Amygdala (tissue), 56 donors: ENCODE measurements at places on chromosomes 13 and 19.

DNA sequence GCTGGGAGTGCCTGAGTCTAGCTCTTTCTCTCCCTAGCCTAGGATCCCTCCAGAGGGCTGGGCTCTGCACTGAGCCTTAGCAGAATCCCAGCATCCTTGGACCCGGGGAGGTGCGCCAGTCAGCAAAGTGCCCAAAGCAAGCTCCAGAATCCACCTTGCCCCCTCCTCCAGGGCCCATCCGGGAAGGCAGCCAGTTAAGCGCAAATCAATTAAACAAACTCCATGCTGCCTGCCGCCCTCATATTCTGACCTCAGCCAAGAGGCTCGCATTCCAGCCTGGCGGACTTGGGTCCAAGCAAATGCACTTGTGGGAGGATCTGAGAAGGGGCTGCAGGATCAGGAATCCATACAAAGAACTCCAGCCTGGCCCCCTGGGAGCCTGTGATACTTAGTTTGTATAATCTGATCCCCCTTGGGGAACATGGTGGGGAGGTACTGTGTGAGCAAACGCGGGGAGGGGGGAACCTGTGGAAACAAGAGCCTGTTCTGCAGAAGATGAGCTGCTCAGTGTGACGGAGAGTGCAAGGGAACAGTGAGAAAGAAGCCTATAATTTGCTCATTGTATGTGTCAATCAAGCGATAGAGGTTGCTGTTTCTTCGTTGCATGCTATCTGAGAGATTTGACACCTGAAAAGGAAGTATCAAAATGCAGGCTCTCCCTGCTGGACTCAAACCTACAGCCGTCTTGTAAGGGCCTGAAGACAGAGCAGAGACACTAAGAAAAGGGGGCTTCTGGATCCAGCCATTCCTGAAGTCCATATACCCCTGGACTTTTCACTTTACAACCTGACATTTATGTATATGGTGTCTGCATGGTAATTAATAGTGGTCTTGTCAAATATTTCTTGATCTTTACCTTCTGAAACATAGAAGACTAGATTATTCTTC is 29.4 kb downstream of the ZNRF4 start:
- no peak for DNase-seq

- no peak for DNase-seq
Observed at GRCh38 chr13:94822356-94822755, 110.0 kb upstream of the SOX21 start.

DNA sequence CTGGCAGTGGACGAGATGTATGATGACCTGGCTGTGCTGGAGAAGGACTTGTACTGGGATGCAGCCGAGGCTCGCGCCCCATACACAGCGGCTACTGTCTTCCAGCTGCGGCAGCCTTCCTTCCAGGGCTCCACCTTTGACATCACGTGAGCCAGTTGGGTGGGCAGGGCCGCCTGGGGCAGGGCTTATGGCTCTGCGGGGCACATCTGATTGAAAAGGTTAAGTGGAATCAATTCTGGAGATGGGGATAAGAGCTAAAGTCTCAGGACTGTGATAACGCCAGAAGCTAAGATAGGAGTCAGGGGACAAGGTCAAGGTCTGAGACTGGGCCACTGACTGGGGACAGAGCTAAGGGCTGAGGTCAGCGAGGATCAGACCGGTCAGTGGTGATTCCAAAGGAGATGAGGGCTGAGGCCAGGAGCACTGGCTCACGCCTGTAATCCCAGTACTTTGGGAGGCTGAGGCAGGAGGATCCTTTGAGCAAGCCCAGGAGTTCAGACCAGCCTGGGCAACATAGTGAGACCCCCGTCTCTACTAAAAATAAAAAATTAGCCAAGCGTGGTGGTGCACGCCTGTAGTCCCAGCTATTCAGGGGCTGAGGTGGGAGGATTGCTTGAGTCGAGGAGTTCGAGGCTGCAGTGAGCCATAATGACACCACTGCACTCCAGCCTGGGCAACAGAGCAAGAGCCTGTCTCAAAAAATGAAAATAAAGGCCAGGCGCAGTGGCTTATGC is 4.7 kb downstream of the BEST2 start:
- no peak for DNase-seq

GRCh38 chr19:41893899-41894298 is 10.9 kb downstream of the ARHGEF1 start:
- no peak for DNase-seq

DNA sequence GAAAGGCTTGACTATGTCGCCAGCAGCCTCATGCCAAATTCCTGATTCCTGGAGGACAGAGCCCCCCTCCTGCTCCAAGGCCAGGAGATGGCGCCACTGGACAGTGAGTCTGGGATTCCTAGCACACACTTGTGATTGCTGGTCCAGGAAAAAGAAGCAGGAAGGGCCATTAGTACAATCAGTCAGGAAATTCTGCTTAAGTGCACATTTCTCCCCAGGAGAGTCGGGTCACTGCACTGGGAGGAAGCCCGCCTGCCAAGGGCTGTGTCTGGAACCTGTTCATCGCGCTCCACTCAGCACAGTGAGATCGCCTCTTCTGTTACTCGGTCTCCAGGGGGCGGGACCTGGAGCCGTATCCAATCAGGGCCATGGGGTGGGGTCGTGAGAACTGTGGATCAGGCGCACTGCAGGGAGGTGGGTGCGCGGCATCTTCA is 65.1 kb downstream of the ZNF823 start:
- DNase-seq = peak; percentile 78

- no peak for DNase-seq
Observed at GRCh38 chr13:47184321-47184720, 287.5 kb upstream of the HTR2A start.
